ENCODE measurements at places on chromosomes 7 and 10.
A peak's percentile ranks its signal among the peaks of the same experiment; 100 is the strongest.

GRCh38 chr10:103667356-103667755 lies 173.9 kb downstream of the NEURL1 start:
- DNase-seq = no peak

DNA sequence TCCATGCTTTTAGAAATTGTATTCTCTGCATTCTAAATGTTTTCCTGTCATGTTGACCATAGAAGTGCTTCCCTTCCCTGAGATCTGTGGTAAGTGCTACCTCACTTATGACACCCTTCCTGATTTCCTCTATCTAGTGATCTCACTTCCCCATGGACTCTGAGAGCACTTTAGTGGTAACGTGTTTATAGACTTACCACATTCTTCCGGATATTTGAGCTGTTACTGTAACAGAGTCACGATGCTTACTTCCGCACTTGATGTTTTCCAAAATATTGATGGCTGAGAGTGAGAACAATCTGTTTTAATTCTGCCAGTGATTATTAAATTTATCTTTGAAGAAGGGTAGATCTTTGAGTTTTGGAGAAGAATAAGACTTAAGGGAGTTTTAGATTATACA lies 60.1 kb upstream of the NAMPT start:
- DNase-seq = no peak

DNA sequence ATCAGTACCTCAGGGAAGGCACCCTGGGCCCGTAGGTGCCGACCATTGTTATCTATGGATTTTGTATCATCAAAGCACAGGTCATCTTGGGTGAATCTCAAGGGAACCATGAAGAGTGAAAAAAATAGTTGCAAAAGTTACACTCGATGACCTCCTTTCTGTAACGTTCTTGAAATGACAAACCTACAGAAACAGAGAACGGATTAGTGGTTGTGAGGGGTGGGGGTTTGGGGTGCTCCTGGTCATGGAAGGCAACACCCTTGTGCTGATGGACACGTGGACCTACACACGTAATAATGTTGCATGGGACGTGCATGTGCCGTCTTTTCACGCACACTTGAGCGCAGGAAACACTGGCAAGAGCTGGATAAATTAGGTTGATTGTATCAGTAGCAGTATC lies 655.9 kb downstream of the SDK1 start:
- no peak for DNase-seq

DNA sequence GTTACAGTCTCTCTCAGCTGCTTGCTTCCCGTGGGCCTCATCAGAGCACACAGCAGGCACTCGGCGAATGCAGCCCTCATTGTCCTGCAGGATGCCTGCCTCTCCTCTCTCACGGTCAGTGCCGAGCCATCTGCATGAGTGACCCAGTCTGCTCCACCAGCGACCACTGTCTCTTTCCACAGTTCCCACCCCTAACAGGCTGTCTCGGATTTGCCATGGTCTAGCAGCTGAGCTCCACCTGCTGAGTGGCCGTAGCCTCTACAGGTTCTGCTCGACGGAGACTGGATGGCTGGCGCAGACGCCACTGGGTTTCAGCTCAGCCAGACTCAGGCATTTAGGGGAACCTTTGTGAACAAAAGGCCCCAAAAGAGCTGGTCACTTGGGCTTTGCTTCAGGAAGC lies 209.4 kb upstream of the FOXK1 start:
- DNase-seq = no peak

GRCh38 chr7:41027428-41028115 lies 675.3 kb downstream of the INHBA start:
- no peak for DNase-seq

- DNase-seq = no peak
Observed at GRCh38 chr7:28988810-28989209, 30.7 kb upstream of the TRIL start.

- DNase-seq = no peak
Observed at GRCh38 chr7:33742999-33743587, 162.2 kb upstream of the BMPER start.

DNA sequence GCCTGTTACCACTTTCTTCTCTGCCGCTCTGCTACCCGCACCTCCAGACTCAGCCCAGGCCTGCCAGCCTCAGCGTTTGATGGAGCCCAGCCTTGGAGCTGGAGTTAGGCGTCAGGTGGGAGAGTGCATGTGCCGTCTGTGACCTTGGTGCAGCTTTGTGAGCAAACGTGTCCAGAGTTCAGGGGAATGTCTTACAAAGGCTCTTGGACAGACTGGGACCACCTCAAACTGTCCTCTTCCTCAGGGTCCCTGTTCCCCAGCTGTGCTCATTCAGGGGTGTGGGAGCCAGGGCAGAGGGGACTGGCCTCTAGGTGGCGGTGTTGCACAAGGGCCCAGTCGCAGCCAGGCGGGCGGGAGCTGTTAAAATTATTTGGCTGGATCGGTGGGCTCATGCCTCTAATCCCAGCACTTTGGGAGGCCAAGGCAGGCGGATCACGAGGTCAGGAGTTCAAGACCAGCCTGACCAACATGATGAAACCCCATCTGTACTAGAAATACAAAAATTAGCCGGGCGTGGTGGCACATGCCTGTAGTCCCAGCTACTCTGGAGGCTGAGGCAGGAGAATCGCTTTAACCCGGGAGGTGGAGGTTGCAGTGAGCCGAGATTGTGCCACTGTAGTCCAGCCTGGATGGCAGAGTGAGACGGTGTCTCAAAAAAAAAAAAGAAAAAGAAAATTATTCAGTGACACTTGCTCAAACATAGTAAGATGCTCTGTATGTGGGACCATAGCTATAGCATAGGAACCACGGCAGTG lies 89.2 kb downstream of the ADCY1 start:
- no peak for DNase-seq

DNA sequence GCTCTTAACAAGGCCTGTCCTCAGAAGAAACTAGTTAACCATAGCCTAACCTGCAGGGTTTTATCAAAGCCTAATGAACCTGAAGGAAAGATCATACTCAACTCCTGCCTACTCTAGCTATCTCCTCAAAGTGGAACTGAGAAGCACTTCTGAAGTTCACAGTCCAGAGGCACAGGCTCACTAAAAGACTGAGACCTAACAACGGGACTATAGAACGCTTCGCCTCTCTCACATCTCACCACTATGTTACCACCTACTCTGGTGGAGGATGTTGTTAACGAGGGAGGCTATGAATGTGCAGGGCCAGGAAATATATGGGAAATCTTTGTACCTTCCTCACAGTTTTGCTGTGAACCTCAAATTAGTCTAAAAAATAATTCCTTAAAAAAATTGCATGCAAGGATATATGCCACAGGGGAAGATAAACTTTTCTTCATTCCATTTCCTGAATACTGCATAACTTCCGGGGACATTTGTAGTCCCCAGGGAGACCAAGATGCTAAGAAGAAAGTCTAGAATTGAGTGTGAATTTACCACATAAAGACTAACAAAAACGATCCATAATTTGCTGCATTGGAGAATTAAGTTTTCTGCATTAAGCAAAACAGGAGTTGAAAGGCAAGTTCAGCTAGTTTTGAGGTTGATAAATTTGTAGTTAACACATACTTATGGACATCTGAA lies 21.6 kb downstream of the LIPJ start:
- DNase-seq = no peak

DNA sequence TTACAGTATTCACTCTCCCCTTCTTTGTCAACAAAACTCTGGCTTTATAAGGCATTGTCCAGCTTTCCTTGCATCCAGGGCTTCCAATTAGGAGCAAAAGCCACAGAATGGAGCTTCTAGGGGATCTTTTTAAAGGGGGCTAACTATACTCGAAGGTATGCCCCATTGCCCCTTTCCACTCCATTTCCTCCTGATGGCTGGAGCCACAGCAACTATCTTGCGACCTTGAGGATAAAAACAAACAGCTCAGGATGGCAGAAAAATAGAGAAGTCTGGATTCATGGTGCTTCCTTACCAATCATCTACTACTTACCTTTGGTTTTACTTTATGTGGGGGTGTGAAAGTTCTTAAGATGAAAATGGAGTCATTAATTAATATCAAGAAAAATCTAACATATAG lies 206.3 kb upstream of the PODXL start:
- DNase-seq = no peak

DNA sequence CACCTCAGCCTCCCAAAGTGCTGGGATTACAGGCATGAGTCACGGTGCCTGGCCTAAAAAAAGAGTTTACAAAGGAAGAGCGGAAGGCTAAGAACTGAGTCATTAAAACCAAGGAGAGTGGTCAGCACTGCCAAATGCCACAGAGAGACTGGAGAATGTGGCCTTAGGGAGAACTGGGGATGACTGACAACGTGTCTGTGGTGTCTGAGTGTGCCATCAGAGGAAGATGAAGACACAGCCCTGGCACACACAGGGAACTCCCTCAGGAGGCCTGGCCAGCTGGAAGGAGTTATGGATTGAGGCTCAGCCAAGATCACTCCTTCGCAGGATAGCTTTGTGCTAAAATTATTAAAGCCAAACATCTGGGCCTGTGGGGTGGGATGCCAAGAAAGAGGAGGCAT lies 3.9 kb upstream of the INA start:
- DNase-seq = no peak

DNA sequence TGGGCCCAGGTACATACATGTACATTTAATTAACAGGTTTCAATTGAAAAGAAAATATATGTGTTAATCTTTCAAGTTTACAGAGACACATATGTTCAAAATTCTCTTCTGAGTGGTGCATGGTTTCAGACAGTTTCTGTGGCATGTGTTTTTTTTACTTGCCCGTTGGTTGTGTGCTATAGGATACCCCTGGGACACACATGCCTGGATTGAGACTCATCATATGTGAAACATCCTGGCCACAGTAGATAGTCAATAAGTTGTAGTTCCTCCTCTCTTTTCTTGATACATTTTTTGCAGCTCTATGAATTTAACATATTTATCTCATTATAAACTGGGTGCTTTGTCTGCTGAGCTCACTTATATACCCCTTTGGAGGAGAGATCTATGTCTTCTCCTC lies 207.8 kb upstream of the CTBP2 start:
- no peak for DNase-seq

GRCh38 chr10:100508691-100509150 lies 10.9 kb downstream of the SEC31B start:
- peak; percentile 45 for DNase-seq

GRCh38 chr10:104035194-104036068 lies 50.2 kb downstream of the COL17A1 start:
- no peak for DNase-seq

- DNase-seq = no peak
Observed at GRCh38 chr7:151472644-151473380, 32.9 kb upstream of the CRYGN start.

- no peak for DNase-seq
Observed at GRCh38 chr7:100071018-100071723, 10.4 kb downstream of the ZNF3 start.

DNA sequence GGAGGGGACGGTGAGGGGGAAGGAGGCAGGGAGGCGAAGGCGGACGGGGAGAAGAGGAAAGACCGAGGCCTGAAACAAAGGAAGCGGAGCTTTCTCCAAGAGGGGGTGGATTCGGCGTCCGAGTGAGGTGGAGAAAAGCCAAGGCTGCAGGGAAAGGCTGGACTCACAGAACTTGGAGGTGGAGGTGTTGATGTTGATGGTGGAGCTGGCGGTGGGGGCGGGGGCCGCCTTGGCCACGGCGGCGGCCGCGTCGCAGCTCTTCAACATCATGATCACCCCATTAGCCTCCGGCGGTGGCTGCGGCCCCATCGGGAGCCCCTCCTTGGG lies 578 bp downstream of the CACUL1 start:
- no peak for DNase-seq

DNA sequence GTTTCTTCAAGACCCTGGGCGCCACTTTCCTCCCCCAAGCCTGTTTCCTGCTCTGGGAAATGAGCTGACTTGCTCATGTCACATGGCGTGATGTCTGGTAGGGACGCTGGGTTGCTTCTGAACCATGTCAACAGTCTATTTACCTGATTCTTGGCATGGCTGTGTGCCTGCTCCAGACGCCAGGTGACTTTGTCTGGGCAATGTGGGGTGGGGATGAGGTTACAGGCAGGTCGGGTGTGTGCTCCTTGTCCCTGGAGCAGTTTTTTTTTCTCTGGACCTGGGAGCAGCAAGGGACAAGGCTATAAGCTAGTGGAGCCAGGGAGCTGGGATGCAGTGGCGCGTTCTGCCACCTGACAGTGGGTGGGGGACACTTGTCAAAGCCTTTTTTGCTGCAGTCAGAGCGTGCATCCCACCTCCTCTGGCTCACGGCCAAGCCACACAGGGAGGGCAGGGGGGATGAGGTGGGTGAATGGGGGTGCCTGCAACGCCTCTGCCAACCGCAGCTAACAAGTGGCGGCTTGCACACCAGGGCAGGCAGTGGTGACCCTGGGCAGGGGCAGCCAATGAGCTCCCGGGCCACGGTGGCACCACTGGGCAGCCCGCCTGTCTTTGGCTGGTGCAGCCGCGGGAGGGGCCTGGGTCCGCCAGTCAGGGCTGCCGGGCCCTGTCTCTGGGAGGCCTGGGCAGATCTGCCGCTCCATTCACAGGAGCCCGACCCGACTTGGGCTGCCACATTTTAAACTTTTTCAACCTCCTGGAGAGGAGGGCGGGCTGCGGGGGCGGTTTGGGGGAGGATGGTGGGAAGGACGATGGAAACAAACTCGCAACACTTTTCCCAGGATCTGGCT lies 22.9 kb downstream of the DNAJB12 start:
- DNase-seq = peak; percentile 90

- no peak for DNase-seq
Observed at GRCh38 chr10:110912374-110912773, 6.6 kb downstream of the BBIP1 start.

GRCh38 chr10:89392974-89393373 lies 551 bp downstream of the IFIT1 start:
- DNase-seq = peak; percentile 6

DNA sequence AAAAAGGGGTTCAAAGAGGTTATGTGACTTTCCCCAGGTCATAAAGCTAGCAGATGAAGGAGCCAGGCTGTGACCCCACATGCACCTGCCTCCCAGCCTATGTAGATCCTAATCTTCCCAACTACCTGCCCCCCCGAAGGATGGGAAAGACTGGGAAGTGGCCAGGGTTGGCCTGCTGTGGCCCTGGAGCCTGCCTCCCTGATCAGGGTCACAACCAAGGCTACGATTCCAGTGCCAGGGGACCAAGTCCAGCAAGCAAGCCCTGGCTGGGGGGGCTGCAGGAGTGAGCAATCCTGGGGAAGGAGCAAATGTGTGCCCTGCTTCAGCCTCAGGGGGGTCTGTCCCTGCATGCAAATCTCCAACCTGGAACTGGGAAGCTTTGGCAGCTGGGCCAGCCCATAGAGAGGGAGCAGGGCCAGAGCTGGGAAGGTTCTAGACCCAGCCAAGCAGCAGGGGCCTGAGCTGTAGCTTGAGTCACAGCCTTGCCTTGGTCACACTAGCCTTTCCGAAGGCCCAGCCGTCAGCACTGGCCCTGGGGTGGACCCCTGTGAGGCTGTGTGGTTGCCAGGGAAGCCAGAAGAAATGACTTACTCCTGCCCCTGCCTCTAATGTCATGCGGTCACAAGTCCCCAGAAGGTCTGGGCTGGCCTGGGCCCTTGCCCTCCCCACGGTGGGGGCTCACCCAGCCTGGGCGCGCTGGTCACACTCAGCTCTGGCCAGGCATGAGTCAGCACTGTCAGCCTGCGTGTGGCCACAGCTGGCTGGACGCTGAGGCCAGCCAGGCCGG lies 96.4 kb upstream of the ZMIZ1 start:
- DNase-seq = no peak

- peak; percentile 13 for DNase-seq
Observed at GRCh38 chr7:13551503-13551902, 438.0 kb downstream of the ETV1 start.

GRCh38 chr7:105876091-105876963 lies at the start of gene ATXN7L1:
Gene ATXN7L1 (minus strand): TSS chr7:105876599. CDS start chr7:105876558, 41 bp downstream.
- DNase-seq = peak; percentile 65

GRCh38 chr7:147547252-147547897 lies 1043.2 kb upstream of the C7orf33 start:
- no peak for DNase-seq

- DNase-seq = no peak
Observed at GRCh38 chr7:128938544-128939074, 882 bp downstream of the IRF5 start.
